ENCODE measurements at places on chromosomes 2 and 18.
A peak's percentile ranks its signal among the peaks of the same experiment; 100 is the strongest.

DNA sequence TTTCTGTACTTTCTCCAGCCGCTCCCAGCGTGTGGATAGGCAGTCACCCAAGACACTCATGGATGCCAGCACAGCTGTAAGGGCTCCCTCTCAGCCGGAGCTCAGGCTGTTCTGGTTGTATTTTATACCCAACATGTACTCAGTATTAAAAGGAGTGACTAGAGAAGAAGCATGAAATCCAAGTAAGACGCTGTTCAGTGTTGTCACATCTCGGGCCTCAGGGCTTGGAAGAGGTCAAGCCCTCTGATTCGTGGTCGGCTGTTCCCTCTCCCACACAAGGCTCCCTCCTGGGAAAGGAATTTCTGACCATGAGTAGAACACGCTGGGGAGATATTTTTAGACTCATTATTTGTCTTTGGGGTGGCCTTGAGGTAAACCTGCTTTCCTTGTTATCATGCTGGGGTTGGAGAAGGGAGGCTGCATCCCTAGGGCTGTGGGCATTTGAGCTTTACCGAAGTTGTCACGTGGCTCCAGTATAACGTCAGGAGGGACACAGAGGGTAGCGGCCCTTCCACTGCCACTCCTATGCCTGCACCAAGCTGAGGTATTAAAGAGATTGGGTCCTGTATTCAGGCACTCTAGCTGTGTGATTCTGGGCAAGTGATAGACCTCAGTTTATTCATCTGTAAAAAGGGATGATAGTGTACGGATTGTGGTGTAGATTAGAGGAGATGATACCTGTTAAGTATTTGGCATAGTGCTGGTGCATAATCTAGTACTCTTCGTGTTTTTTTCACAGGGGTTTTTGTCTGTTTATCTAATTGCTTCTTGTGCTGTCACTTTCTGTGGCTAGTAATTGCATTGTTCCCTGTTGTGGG is 34.1 kb downstream of the HK2 start:
- DNase-seq: no peak

DNA sequence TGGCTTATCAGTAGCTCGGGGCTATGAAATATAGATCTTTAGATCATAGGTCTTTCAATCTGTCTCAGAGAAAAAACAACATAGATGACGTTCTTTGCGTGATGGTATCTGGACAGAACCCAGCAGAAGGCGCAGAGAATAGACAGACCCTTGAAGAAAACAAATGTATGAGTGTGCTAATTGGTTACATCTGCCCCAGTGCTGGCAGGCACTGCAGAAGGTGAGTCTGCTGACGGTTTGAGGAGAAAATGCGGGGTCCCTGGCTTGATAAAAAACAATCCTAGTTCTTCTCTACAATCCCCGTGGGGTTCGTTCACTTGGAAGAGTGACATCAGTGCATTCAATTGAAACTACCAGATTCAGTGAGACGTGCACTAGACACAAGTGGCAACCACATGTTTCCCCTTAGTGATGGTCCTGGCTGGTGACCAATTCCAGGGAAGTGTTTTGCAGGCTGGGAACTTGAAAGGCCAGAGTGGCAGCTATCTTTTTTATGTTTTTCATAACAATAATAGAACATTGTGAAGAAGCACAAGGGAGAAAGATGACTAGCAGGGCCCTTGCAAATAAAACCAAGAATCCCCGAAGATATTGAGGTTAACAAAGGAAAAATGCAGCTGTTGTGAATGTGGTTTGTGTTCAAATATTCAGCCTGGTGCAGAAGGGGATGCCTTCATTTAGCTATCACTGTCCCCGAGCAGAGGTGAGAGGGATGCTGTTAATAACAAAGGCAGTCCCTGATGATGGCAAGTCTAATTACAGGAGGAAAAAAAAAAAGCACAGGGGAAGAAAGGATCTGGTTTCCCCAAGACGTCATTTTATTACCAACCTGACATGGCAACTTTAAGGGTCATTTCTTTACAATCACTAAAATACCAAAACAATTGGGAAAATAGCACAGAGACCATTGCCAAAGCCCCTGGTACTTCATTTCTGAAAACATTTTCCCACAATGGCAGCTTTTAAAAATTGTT is 337.6 kb upstream of the FIGN start:
- DNase-seq: peak; percentile 2

DNA sequence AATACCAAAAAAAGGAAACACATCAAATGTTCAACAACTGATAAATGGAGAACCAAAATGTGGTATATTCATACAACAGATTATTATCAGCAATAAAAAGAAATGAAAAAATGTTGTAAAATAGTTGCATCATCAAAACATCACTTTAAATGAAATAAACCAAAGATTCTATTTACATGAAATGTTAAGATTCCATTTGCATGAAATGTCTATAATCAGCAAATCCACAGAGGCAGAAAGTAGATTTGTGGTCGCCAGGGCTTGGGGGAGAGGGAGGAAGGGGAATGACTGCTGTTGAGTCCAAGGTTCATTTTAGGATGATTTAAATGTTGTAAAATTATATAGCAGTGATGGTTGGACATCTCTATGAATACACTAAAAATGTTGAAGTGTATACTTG is 181.9 kb downstream of the RTP5 start:
- no peak for DNase-seq

DNA sequence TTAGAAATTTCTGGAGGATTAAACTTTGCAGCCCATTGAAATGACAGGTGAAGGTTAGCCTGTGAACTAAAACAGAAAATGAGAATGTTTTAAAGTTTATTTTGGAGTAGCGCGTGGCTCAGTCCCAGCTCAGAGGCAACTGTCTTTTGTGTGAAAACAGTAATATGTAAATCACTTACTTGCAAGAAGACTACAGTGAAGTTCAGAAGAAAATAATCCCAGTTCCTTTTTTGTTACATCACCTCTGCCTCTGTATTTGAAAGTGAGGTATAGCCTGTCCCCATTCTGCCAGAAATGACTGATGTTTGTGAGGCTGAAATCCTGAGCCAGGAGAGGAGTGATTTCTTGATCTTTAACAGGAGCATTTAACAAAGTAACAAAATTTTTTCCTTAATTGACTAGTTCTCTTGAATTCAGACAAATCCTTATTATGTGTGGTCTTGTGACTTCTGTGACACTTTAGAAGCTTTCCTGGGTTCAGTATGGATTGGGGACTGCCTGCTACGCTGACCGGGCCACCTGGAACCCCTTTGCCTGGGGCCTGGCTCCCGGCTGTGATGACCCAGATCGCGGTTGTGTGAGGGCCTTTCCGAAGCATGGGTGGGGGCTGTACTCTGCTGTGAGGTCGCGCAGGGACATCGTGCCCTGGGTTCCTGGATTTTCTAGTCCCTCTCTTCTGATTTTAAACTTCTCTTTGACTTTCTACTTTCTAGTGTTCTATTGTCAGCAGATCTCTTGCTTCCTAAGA is 24.3 kb downstream of the TRAPPC12 start:
- no peak for DNase-seq

DNA sequence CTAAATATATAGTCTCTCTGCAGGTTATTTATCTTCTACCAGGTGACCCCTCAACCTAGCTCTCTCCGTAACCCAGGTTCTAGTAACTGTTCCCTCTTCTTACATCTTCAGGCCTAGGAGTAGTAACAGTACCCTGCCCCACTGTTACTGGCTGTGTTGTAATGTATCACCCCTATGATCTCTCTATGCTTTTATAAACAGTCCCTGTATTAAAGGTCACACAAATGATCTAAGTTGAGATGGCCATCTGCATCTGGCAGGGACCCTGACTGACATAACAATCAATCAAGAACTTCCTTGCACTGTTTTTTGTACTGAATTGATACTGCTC is 219.7 kb upstream of the STK17B start:
- no peak for DNase-seq

GRCh38 chr2:54624591-54625071 is 98.8 kb upstream of the EML6 start:
- DNase-seq: peak; percentile 92

- DNase-seq: no peak
Observed at GRCh38 chr2:138507267-138507666, 5.7 kb downstream of the SPOPL start.

- no peak for DNase-seq
Observed at GRCh38 chr18:39019989-39020388, 1454.4 kb upstream of the CELF4 start.

DNA sequence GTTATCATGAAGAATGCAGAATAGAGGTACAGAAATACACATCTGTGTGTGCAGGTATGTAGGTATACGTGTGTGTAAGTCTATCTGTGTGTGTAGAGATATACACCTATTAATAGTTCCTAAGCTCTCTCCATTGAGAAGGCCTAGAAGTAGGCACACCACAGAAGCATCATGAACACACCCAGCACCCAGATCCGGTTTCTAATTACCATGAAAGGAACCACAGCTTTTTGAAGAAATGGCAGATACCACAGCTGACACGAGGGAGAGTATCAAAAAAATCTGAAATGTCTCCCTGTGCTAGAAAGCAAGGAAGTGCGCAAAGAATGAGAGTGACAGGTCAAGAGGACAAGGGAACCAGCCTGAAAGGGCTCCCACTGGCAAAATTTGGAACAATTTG is 27.7 kb upstream of the AP1S3 start:
- DNase-seq: peak; percentile 23

DNA sequence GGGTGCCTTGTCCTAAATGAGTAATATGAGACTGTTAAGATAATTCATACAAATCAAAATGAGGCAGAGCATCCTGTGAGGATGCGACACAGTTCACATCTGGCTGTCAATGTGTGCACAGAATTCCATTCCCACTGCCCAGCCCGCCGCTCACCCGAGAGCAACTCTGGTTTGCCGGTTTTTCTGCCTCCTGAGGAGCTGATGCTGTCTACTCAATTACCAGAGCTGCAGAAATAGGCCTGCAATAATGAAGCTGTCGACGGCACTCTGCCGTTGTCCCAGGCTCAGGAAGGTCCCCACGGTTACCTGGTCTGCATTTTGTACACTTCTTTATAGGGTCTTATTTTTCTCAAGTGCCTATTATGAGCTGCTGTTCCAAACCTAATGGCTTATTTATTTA is 55.7 kb upstream of the LYPD1 start:
- DNase-seq: no peak

DNA sequence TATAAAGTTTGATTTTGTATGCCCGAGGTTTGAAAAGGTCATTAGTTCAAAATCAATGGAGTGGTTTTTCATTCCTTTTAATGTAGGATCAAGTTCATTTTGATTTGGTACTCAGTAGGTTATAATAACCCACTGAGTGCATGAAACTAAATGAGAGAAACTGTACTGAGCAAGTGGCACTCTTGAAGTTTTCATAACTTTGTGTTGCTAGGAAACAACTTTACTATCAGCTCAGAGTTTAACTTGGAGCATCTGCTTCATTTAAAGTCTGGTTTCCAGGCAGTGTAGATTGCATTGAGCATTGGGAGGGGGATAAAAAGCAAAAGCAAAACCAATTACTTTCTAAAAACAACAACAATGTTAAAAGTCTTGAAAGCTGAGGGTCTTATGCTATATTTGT is 1361.6 kb upstream of the CHAC2 start:
- DNase-seq: no peak

All from trophoblast cell (in vitro differentiated cells and primary cell).